ENCODE measurements at places on chromosomes 3 and 15.

- DNase-seq = no peak
Observed at GRCh38 chr3:9167222-9167621, 82.2 kb downstream of the SRGAP3 start.

GRCh38 chr3:122984007-122984406, 43.6 kb downstream of the SEMA5B start:
- DNase-seq = no peak

- no peak for DNase-seq
Observed at GRCh38 chr15:61978225-61978624, 82.0 kb downstream of the VPS13C start.

DNA sequence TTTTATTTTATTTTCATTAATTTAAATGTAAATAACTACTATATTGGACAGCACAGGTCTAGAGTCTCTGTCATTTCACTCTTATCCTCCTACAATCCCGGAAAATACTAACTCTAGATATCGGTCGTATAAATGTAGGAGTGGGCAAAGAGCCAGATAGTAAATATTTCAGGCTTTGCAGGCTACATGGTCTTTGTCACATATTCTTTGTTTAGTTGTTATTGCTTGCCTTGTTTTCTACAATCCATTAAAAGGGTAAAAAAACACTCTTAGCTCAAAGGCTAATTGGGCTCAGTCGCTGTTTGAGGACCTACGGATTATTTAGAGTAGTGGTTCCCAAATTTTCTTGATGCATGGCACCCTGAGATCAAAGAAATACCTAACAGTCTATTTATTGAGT, 1.7 kb downstream of the KNL1 start:
- DNase-seq = no peak

GRCh38 chr3:94927175-94927574, 864.3 kb downstream of the NSUN3 start:
- no peak for DNase-seq

DNA sequence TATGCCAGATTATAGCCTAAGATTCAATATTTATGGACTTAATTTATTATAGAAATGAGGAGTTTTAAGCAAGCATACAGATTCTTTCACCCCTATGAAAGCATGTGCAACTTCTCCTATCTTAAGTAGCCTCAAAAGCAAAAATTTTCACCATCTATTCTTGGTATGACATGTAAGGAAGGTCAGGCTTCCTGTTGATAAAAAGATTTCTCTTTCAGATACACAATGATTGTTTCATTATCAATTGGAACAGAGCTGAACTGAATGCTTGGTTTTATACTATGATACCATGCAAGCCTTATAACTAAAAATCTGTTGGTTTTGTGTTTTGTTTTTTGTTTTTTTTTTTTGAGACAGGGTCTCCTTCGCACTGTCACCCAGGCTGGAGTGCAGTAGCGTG, 3.9 kb downstream of the GRK7 start:
- DNase-seq = no peak

GRCh38 chr3:39183211-39184080, 8.9 kb downstream of the XIRP1 start:
- no peak for DNase-seq

- no peak for DNase-seq
Observed at GRCh38 chr3:9891072-9891622, 737 bp downstream of the JAGN1 start.

DNA sequence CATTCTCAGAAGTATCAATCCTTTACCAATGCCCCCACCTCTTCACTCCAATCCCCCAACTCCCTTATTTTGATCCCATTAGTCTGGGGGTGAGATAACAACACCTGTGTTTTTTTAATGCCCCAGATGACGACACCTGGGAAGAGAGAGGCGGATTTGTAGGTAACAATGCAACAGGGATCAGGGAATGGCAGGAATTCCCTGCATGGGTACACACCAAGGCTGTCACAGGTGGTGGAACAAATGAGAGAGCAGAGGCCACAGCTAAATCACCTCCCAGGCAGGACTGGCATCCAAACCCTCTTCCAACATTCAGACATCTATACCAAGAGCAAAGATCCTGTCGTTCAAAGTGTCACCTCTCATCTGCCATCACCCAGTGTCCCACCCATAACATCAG, 319.2 kb upstream of the TRIM42 start:
- no peak for DNase-seq

GRCh38 chr15:58086491-58086890, 21.0 kb upstream of the ALDH1A2 start:
- DNase-seq = no peak

GRCh38 chr3:10398341-10398740, 77.4 kb upstream of the SEC13 start:
- DNase-seq = no peak

DNA sequence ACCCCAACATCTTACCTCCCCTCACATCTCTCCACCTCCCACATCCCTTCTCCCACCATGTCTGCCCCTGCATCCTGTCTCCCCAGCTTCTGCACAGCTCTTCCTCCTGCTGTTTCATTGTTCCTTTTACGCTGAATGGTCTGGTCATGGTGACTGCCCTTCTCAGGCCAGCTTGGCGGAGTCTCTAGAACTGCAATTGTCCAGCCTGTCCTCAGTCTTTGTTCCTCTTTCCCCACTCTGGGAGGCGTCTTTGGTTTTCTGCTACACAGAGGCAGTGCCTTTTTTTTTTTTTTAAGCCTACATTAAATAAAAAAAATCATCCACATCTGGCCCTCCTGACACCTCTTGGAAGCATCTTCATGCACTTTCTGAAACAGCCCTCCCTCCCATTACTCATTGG, 49.1 kb upstream of the SEC22A start:
- no peak for DNase-seq

DNA sequence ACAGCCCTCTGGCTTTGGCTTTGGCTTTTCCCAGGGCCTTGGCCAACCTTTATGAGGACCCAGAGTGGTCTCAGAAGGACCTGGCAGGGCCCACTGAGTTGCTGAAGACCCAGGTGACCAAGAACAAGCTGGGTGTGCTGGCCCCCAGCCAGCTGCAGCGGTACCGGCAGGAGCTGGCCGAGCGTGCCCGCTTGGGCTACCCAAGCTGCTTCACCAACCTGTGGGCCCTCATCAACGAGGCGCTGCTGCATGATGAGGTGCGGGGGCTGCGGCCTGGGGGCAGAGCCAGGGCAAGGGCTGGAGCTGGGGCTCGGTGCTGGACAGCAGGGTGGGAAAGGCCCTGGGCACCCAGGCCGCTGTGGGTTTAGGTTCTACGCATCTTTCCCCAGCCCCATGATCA, 6.2 kb downstream of the PLA2G4B start:
- DNase-seq = no peak

GRCh38 chr3:130783629-130784028, 37.0 kb upstream of the PIK3R4 start:
- DNase-seq = no peak

- no peak for DNase-seq
Observed at GRCh38 chr3:58291671-58292338, 14.2 kb upstream of the RPP14 start.

DNA sequence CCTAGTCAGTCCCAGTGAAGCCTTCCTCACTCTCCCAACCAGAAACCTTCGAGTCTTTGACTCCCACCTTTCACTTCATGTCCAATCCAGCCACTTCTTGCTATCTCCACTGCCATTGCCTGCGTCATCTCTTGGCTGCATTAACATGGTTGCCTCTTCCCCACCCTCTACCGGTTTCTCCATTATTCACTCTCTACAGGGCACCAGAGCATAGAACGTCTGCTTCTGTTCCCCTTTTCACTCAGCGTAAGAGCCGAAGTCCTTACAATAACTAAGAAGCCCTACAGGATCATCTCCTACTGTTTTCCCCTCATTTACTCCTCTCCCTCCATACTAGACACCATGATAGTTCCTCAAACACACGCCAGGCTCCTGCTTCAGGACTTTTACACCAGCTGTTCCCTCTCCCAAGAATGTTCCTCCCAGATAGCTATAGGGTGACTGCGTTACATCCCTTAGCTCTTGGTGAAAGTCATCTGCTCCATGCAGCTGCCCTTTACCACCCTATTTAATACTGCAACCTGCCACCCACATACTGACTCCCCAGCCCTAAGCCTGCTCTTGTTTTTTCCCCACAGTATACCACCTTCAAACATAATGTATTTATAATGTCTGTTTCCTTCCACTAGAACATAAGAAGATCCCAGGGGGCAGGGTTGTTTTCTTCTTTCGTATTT, 30.9 kb downstream of the RCN2 start:
- no peak for DNase-seq

- DNase-seq = no peak
Observed at GRCh38 chr3:55296791-55297190, 190.3 kb downstream of the WNT5A start.

DNA sequence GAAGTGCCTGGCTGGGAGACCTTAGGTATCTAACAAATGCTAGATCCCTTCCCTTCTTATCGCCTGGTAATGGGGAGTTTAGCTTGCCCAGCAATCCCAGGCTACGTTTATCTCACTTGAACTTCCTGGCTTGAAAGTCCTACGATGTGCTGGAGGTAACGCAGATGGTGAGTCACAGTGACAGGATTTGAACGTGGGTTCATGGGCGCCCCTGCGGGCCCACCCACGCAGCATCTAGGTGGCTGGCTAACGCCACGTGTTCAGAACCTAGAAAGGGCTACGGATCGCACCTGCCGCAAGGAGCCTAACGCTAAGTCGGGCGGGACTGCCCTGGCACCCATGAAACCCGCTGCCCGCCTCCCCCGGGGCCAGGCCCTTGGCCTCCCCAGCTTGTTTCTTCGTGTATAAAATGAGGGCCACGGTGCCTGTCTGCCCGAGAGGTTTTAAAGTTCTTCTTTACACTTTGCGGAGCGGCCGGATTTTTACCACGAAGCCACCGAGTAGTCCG, 600 bp upstream of the USP3 start:
- DNase-seq = peak; percentile 87

DNA sequence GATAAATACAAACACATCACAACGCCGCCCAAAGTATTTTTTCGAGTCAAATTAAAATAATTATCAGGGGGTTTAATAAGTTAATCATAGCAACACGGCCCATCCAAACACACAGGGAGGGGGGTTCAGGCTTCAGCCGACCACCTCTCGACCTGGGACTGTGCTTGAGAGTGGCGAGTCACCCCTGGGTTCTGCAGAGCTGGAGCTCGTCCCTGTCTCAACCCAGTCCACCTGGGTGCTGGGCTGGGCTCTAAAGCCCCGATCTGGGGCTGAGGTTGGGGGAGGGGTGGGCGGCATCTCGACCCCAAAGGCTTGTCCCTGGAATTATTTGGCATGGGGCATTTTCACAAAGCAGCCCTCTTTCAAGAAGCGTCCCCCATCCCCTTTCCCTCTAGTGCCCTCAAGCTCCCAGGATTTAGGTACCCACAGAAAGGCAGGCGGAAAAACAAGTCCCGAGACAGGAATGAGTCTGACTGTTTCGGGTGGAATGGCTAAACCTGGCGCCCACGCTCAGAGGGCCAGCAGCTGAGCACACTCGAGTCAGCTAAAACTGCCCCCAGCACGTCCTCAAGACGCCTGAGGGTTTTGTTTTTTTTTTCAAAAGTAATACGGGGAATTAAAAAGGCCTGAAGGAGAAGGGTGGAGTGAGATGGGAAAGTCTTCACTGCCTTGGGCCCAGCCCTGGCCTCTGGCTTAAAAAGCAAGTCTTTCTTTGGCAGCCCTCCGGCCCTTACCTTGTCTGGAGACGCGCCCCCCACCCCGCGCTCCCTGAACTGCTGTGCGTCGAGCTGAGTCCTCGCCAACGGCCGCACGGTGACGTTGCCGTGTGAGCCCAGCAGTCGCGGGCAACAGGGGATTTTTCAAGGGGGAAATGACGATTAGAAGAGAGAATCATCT, 32.5 kb downstream of the NR2F2 start:
- DNase-seq = no peak

GRCh38 chr3:58581328-58582091, 4.3 kb upstream of the FAM107A start:
- DNase-seq = no peak

GRCh38 chr15:100877551-100877950, 2.1 kb upstream of the ALDH1A3 start:
- DNase-seq = peak; percentile 65

- DNase-seq = peak; percentile 4
Observed at GRCh38 chr15:43749690-43750345, 3.6 kb downstream of the PDIA3 start.

- no peak for DNase-seq
Observed at GRCh38 chr3:111035316-111035715, 36.3 kb upstream of the NECTIN3 start.

DNA sequence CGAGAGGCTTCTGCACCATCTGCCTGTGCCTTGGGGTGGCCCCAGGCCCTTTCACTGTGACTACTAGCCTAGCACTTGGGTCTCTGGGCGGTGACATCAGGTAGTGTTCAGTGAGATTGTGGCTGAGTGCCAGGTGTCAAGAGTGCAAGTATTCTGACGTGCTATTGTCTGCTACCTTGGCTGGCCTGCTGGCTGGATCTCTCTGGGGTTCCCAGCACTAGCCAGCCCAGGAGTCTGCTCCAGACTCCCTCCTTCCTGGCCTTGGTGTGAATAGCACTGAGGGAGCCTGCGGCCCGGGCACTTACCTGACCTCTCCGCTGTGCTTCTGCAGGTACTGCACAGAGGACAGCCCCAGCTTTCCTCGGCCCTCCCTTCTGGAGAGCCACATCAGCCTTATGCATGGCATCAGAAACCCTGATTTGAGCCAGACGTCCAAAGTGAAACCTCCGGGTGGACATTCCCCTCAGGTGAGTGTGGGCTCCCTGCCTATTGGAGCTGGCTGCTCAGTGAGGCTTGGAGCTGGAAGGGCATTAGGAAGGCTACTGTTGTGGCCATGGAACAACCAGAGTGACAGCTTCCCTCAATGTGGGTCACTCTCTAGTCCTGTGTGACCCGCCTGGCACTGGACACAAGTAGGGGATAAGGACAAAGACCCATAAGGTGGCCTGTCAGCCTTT, 17.5 kb upstream of the ALPK3 start:
- no peak for DNase-seq

DNA sequence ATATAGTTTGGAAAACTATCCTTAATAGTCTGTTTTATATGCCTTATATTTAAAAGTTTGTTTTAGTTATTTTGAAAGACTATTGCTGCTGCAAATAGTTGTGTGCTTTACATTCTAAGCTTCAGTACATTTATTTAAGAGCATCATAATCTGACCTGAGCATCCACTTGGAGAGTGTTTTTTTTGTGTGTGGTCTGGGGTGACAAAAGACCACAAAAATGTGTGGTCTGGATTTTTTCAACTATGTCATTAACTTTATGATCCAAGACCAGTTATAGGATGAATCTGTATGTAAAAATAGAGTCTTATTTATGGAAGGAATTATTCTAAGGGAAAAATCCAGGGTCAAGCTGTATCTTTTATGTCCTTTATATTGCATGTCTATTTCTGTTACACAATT, 77.4 kb downstream of the SLTM start:
- DNase-seq = no peak

GRCh38 chr3:151426341-151426657, 34.6 kb downstream of the IGSF10 start:
- no peak for DNase-seq

- no peak for DNase-seq
Observed at GRCh38 chr15:52234596-52235541, 43.7 kb upstream of the GNB5 start.

DNA sequence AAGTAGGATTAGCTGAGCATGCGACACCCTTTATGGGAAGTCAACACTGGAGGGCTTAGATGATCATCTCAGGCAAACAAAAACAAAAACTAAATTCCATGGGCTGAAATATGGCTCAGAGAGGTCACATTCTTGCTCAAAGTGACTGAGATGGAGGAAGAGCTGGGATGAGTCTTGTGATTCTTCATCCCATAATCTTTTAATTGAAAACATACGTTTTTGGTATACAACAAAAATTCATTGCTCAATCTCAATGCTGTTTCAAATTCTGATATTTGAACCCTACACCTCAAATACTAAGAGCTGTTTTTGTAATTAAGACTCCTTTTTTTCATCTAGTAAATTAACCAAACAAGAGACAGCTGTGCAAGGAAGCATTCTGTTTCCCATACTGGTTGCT, 257.0 kb downstream of the NR1D2 start:
- no peak for DNase-seq
